Dermis blood vessel endothelial cell (primary cell): ENCODE measurements at places on chromosomes 6 and 20.

DNA sequence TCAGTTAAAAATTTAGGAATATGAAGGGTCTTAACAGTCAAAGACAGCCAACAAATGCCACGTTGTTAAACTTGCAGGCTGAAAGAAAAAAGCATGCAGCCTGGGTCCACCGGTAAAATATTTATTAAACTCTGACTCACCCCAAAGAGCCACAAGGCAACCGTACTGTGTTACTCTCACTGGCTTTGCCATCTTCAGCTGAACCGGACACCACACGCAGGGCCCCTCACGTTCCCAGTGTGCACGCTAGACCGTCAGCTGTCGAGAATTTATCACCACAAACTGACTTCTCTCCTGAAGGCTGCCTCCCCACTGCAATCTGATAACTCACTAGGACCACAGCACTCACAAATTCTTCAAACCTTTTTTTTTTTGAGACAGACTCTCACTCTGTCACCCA is 30.7 kb downstream of the HUS1B start:
- no peak for DNase-seq

DNA sequence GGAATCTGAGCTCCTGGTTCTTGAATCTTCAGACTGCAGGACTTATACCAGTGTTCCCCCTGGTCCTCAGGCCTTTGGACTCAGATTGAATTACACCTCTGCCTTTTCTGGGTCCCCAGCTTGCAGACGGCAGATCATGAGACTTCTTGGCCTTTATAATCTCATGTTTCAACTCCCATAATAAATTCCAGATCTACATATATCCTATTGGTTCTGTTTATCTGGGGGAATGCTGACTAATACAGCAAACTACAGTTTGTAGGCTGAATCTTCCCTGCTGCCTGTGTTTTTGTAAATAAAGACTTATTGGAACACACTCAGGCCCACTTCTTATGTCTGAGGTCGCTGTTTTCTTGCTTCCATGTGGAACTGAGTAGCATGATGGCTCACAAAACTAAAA is 184.7 kb downstream of the HDGFL1 start:
- DNase-seq = no peak

- peak; percentile 88 for DNase-seq
Measured at GRCh38 chr6:163355426-163355991, 59.0 kb upstream of the QKI start.

DNA sequence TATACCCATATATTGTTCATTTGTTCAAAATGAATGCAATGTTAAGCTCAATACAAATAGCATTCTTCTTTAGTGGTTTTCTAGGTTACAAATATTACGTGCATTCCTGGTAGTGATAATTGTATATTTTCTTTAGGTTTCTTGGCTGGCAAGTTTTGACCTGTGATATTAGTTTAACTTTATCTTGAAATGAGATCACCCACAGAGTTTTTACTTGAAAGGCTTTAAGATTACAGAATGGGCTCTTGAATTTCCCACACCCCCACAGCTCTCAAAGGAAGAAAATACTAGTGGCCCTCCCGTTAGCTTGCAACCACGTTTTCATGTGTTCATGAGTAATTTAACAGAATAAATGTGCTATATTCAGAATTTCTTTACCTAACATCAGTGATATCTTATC is 1315.5 kb upstream of the GJE1 start:
- no peak for DNase-seq

DNA sequence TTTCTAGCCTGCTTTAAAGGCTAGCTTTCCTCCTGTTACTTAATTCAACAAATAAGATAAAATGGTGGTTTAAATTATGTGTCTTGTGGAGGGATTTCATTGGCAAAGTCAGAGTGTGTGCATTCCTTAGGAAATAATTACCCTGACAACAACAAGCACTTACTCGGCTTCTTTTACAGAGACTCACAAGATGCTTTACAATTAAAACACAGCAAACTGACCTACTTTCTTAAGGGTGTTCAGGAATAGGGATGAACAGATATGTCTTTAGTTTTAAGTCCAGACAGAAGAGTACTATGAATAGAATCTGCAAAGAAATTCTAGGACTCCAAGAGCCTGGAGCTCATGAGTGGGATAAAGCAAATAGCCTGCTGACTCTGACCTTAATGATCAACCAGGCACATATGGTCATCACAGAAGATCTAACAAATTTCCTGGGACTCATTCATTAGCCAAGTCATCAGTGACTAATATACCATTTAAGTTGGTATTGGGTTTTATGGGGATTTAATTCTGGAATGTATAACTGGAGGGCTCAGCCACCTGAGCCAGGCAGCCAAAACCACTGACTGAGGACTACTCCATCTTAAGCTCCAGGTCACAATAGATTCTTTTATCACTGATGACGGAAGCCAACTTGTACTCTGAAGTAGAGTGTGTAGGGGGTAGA is 161.8 kb upstream of the RIMS1 start:
- DNase-seq = no peak

- DNase-seq = no peak
Measured at GRCh38 chr6:26268659-26269402, 96.2 kb upstream of the BTN3A2 start.

DNA sequence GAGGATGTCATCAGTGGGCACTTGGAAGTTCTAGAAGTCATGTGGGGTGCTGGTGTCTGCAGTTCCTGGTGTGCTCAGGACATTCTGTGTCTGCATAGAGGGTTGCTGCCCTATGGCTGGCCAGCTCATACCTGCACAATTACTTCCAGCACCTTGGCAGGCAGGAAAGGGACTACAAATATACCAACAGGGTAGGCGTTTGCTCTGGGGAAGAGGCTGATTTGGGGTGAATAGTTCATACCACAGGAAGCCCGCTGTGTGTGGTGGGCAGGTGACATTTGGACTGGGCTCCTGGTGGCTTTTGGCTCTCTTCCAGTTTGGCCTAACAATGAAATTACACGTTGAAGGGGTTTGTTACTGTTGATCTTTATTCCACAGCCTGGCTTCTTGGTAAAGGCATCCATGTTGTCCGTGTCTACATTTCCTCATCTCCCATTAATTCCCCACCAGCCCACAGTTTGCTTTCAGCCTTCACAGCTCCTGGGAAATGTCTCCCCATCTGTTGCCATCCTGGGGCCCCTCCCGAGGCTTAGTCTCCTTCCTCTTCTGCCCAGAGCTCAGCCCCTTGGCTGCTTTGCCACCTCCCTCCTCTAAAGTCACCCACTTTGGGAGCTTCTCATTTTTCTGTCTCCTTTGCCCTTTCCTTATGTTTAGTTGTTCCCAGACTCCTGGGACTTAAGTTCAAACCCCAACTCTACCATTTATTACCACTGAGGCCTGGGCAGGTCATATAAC is 88.1 kb downstream of the RSPH3 start:
- DNase-seq = no peak

- DNase-seq = peak; percentile 44
Measured at GRCh38 chr20:32010666-32011065, 428 bp downstream of the CCM2L start.

GRCh38 chr20:44467289-44467883 is 8.3 kb upstream of the TTPAL start:
- no peak for DNase-seq

- DNase-seq = no peak
Measured at GRCh38 chr6:81682235-81682795, 70.2 kb downstream of the TENT5A start.
